ENCODE measurements at places on chromosomes 5 and 9. TPM values are rescaled to one million over a fixed set of nuclear protein-coding genes. Genes with fewer than 3 reads are reported as not detected.

Gene ENTREP1
- 0.11 TPM for total RNA-seq

Gene C9orf50
- total RNA-seq = not detected

Gene POU5F2
- total RNA-seq = 0.30 TPM

Gene PCDHA12
- not detected for total RNA-seq

Gene CFAP77
- total RNA-seq = not detected

Gene SPATA9
- not detected for total RNA-seq

Gene BTNL3
- total RNA-seq = not detected

Gene IL7R
- total RNA-seq = 54.7 TPM

Gene MARCHF3
- total RNA-seq = 4.2 TPM

Gene SOHLH1
- not detected for total RNA-seq

Gene LHX2
- 0.10 TPM for total RNA-seq

Gene OR13C9
- not detected for total RNA-seq

Gene TMEM232
- total RNA-seq = 0.29 TPM

Gene FRMD3
- total RNA-seq = 0.68 TPM

Gene SLC6A7
- not detected for total RNA-seq

Gene SERINC5
- total RNA-seq = 21.5 TPM

Gene PTGES
- total RNA-seq = not detected

Gene MYO10
- 0.54 TPM for total RNA-seq

Gene OBP2B
- total RNA-seq = not detected

Gene TMEFF1
- 0.18 TPM for total RNA-seq

Gene NAIP
- 2.1 TPM for total RNA-seq

Gene AGXT2
- not detected for total RNA-seq

Gene TMEM215
- total RNA-seq = not detected

Gene TNFSF8
- total RNA-seq = 130 TPM

Gene FAM221B
- total RNA-seq = not detected

Gene SPINK6
- not detected for total RNA-seq

Gene PHF24
- 0.08 TPM for total RNA-seq

Gene TRAF2
- total RNA-seq = 73.4 TPM

Gene TRIM7
- 0.18 TPM for total RNA-seq

Gene ORM2
- total RNA-seq = 1.0 TPM

Gene MYMK
- total RNA-seq = not detected

Gene FGF1
- not detected for total RNA-seq

Gene ALDH1A1
- 0.16 TPM for total RNA-seq

Gene ADAMTSL2
- 0.08 TPM for total RNA-seq

Gene CCNB1
- 19.3 TPM for total RNA-seq

Gene HTR4
- total RNA-seq = not detected

Gene FOXE1
- total RNA-seq = not detected

Gene TXNDC8
- total RNA-seq = not detected

Gene ANKRD18B
- total RNA-seq = not detected

Gene RNF183
- not detected for total RNA-seq

Gene NUTM2G
- total RNA-seq = not detected

Gene TLX3
- not detected for total RNA-seq
